ENCODE measurements at places on chromosomes 6 and 20.
A peak's percentile ranks its signal among the peaks of the same experiment; 100 is the strongest.

GRCh38 chr6:20033697-20034407 lies 178.4 kb downstream of the MBOAT1 start:
- DNase-seq, result no peak

DNA sequence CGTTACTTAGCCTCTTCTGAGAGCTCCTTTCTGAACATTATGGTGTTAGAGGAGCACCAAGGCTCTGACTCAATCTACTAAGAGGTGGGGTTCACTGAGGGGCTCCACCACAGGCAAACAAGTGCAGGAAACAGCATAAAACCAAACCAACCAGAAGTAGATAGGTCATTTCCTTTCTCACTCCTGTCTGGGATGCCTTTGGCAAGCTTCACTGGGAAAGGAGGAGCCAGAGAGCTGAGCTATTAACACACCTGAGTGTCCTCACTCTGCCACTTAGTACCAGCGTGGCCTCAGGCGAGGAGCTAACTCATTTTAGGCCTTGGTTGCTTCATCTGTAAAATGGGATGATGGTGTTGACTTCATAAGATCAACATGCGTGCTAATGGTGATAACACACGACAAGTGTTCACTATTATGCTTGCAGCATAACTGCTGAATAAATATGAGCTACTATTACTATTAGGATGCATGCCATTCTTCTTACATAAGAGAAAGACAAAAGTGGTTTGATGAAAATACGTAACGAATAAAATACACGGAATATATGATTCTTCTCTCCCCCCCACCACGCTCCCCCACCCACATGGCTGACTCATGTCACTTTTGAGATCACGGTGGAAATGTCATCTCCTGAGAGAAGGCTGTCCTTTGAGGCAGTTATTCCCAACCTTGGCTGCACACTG lies 185.4 kb downstream of the BCAS1 start:
- no peak for DNase-seq

DNA sequence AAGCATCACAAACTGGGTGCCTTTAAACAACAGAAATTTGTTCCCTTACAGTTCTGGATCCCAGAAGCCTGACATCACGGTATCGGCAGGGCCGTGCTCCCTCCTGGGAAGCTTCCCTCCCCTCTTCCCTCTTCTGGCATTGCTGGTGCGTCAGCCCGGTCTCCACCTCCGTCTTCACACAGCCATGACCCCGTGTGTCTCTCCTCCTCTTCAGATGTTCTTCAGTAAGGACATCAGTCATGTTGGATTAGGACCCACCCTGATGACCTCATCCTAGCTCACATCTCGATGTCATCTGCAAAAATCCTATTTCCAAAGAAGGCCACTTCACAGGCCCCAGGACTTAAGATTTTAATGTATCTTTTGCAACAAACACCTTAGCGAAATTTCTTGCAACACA lies 38.4 kb upstream of the TBXT start:
- no peak for DNase-seq

GRCh38 chr6:96542702-96543101 lies 20.2 kb upstream of the FHL5 start:
- DNase-seq, result peak; percentile 28

GRCh38 chr6:155143029-155143577 lies 120.7 kb upstream of the CLDN20 start:
- peak; percentile 71 for DNase-seq

GRCh38 chr20:9912858-9913434 lies 74.1 kb upstream of the PAK5 start:
- DNase-seq, result peak; percentile 77

DNA sequence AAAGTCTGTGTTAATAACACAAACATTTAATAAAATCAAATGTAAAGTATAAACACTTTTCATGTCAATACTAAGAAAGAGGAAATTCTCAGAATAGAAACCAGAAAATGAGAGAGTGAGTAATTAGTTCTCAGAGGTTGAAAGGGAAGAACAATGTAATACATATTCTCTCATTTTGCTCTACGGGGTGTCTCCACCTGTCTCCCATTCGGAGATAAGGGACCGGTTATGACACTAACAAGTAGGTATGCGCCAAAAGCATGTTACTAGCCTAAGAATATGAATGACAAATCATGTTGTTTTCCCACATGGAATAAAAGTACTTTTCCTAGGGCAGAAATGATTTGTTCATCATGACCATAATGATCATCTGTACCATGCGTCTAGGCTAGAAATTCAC lies 35.6 kb upstream of the PRELID3B start:
- DNase-seq, result no peak

GRCh38 chr6:75149240-75149639 lies 56.6 kb downstream of the COL12A1 start:
- DNase-seq, result no peak

- no peak for DNase-seq
Observed at GRCh38 chr20:17620371-17621228, 50.7 kb downstream of the DSTN start.

All from adipocyte (in vitro differentiated cells).